ENCODE measurements at places on chromosomes 4 and X. TPM values are rescaled to one million over a fixed set of nuclear protein-coding genes. Genes with fewer than 3 reads are reported as not detected.
A peak's percentile ranks its signal among the peaks of the same experiment; 100 is the strongest.

DNA sequence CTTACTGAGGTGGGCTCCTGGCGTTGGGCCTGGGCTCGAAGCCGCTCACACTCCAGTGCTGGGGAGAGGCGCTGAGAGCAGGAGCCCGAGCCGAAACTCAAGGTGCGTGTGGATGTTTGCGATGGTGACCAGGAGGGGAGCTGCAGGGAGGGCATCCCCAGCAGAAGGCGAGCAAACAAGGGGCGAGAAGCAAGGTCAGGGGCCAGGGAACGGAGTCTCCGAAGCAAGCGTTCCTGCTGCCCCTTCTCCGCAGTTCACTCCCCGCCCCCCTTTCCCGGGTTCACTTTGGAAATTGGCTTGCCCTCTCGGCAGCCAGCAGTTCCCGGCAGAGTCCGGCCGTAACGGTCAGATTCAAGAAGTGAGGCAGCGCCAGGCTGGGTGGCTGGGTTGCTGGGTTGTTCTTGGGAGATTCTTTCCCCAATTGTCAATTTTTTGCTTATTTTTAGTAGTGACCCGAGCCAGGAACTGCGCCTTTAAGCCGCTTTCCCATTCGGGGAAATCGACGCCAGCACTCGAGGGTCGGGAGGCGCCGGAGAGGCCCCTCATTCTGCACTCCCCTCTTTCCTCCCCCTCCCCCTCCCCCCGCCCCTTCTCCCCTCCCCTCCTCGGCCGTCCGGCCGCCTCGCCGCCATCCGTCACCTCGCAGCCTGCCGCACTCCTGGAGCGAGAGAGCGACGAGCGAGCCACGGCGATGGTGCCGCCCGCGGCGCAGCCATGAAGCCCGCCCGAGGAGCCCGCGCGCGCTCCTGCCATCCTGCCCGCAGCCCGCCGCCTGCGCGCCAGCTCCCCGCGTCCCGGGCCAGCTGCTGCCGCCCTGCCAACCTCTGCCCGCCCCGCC lies at the start of gene FRMPD3:
Gene FRMPD3, plus strand, starts transcription at position 655 of the 838 bp plus-strand sequence. CDS start 76,937 bp downstream, outside the sequence.
- peak; percentile 2 for DNase-seq

DNA sequence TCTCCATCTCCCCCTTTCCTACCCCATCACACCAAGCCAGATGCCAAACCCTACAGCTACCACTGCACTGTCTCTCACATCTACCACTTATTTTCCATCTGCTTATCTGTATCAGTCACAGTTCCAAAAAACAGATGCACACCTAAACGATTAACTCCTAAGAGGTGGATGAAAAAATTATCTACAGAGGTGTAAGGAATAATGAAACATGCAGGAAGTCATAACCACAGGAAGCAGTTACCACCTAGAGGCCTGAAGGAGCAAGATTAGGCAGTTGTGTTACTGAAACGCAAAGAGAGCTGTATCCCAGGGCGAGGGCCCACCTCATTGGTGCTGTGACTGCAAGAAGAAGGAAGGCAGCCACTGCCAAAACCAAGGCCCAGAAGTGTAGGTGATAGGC lies 87.8 kb upstream of the FAM241A start:
- no peak for DNase-seq

DNA sequence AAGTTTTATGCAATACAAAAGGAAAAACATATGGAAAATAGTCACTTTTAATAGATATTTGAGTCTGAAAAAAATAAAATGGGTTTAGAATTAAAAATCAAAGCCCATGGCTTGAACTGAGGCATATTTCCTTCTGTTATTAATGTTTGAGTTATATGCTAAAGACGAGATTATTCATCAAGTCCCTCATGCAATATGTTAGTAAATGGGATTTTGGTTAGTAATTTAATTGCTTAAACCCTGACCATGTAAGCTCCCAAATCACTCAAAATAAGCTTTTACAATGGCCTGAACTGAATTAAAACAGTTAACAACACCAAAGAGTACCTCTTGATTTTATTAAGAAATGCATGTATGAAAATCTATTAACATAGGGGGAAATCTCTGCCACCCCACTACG lies 12.1 kb downstream of the UNC5C start:
- DNase-seq, result no peak

DNA sequence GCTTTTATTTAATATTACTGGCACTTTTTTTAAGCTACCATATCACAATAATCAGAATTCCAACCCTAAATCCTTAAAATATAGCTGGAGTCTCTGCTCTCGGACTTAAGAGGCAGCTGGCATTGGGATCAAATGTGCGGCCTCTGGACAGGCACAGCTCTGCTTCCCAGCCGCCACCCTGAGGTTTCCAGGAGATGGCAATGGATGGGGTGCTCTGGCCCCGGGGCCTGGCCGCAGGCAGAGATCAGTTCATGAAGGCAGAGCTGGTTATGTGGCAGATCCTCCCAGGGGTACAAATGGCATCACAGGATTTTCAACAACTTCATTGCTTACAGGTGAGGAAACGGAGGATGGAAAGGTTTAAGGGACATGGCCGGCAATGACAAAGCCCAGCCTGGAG lies 57.8 kb downstream of the JAKMIP1 start:
- no peak for DNase-seq

DNA sequence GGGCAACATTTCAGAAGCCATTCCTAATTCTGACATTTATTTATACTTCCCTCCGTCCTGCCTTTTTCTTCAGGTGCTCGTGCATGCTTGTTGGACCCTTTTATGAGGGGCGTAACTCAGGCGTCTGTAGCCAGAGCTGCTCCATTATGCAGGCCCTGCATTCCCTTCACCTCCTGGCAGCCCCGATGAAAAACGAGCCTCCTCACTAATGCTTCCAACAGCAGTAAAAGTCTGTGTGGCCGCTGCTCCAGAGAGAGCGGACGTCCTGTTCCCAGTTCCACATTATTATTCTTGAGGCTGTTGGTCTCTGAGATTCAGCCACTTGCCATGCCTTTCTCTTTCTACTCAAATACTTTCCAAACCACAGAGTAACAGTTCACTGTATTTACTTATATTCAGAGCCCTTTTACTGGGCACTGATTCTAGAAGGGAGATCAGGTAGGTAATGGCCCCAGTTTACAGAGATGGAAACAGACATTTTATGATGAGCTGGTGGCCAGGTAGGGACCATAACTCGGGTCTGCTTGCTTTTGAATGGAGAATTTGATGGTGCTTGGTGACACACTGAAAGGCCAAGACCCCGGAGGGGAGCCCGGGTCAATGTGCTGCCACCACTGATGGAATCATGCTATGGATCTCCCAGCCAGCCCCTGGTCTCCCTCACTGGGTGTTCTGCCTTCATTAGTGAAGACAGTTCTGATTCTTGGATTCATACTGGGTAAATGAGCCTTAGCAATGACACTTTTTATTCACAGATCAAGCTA lies 101.0 kb downstream of the GATB start:
- no peak for DNase-seq

GRCh38 chr4:16814361-16814760 lies 84.1 kb downstream of the LDB2 start:
- DNase-seq, result no peak

GRCh38 chr4:28179126-28179525 lies 1318.5 kb downstream of the STIM2 start:
- DNase-seq, result no peak

- no peak for DNase-seq
These were observed 261.8 kb downstream of the MID1IP1 start for GRCh38 chrX:39063037-39063436.

DNA sequence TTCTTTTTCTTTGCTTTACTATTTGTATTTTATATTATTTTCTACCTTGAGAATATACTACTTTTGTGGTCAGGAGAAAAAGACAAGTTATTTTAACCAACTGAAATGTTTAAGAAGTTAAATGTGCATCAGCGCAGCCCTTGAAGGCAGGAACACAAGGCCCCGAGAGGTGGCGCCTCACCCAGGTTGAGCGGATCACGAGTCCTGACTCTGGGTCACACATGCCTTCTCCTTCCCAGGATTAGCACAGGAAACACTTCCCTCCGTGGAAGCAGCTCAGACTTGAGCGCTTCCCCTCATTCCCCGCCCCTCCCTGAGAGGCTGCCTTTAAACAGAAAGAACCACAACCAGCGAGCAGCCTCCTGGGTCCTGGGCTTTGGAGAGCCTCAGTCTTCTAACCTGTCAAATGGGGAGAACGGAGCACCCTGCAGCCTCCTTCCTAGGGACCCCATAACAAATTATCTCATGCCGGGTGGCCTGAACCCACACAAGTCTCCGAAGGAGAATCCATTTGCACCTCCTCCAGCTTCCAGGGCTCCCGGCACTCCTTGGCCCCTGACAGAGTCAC lies 217.6 kb downstream of the AFAP1 start:
- no peak for DNase-seq

- no peak for DNase-seq
These were observed 178.6 kb downstream of the SLC7A11 start for GRCh38 chr4:138063581-138063980.

DNA sequence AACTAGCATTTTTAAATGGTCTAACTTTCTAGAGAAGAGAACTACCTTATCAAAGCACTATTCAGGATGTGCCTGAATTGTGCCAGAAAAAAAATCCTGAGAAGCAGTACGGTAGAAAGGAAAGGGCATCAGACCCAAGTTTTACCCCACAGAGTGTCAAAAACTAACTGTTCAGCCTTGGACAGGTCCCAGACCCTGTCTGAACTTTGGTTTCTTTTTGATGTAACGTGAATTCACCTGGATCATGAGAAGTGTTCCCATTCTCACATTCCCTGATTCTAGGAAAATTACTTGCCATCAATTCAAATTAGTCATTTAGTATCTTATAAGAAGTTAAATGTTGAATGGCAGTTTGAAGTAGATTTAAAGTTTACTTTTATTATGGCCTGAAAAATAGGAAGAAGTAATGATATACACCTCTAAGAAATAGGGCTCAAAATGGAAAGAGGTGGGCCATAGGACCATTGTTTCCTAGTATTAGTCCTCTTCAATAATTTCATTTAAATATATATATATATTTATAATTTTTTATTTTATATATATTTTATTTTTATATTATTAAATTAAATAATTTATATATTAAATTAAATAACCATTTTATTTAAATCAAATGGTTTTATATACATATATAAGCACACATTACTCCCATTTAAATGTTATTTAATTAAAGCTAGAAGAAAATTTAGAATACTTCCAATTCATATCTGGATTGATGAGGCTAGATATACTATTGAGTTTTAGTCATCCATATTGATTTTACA lies 181.9 kb upstream of the PPARGC1A start:
- no peak for DNase-seq

GRCh38 chrX:148316446-148316845 lies 184.0 kb upstream of the AFF2 start:
- DNase-seq, result no peak

GRCh38 chr4:147355847-147356246 lies 125.0 kb upstream of the EDNRA start:
- DNase-seq, result no peak

DNA sequence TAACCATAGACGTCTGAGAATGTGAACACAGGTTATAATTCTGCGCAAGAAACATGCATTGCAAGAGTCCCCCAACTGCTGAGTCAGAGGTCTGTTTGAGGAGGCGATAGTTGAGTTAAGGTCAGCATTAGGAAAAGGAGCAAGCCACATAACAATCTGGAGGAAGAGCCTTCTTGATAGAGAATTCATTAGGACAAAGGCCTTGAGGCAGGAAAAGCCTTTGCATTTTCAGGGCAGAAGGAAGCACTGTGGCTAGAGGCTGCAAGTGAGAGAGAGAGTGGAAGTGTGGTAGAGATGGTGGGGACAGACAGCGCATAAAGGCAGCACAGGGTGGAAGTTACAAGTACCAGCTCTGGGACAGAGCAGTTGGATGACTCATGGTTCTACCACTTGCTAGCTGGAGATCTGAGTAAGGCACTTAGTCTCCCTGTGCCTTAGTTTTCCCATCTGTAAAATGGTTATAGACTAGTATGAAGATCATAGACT lies 125.8 kb upstream of the LNX1 start:
- DNase-seq, result no peak

- DNase-seq, result no peak
These were observed 2.9 kb upstream of the EIF1AX start for GRCh38 chrX:20144491-20144890.

GRCh38 chr4:156686120-156686519 lies 285.5 kb downstream of the PDGFC start:
- no peak for DNase-seq

DNA sequence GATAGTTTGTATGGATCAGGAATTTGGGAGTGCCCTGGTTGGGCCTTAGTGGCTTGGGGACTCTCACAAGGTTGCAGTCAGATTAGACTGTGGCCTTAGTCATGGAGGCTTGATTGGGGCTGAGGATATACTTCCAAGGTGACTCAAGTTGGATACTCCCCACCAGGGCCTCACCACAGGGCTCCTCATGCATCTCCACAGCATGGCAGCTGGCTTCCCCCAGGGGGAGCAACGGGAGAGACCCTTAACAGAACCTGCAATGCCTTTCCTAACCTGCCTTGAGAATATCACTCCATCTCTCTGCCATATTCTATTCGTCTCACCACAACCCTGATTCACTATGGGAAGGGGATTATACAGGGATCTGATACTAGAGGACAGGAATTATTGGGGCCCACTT lies 161.9 kb downstream of the RELL1 start:
- DNase-seq, result no peak

Gene CXCL5
- total RNA-seq, result not detected

Gene P2RY8
- 47.1 TPM for total RNA-seq

Gene MAGEE2
- total RNA-seq, result not detected

Gene FGD1
- total RNA-seq, result 0.07 TPM

Gene MAGEB10
- not detected for total RNA-seq

Gene HUWE1
- 437 TPM for total RNA-seq

Gene USP17L11
- total RNA-seq, result 0.13 TPM

Gene ARX
- total RNA-seq, result not detected
